SK-N-MC (cell line): ENCODE measurements at places on chromosomes 13 and 19.

DNA sequence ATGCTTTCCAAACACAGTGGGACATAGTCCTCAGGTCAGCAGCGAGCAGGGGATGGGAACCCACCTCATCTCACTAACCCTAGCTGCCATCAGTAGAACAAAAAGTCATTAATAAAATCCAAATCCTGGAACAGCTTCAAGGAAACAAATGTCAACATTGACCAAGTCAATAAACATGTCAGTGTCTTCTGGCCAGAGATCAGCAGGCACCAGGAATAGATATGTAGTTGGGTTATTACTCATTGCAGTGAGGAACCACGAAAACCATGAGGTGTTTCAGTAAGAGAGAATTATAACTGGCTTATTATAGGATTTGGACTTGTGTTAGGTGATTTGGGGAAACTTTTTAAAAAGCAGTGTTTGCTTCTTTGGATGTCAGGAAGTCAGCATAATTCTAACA, 17.1 kb upstream of the CD33 start:
- no peak for DNase-seq

- DNase-seq: no peak
Measured at GRCh38 chr19:16247353-16248182, 49.9 kb downstream of the AP1M1 start.

DNA sequence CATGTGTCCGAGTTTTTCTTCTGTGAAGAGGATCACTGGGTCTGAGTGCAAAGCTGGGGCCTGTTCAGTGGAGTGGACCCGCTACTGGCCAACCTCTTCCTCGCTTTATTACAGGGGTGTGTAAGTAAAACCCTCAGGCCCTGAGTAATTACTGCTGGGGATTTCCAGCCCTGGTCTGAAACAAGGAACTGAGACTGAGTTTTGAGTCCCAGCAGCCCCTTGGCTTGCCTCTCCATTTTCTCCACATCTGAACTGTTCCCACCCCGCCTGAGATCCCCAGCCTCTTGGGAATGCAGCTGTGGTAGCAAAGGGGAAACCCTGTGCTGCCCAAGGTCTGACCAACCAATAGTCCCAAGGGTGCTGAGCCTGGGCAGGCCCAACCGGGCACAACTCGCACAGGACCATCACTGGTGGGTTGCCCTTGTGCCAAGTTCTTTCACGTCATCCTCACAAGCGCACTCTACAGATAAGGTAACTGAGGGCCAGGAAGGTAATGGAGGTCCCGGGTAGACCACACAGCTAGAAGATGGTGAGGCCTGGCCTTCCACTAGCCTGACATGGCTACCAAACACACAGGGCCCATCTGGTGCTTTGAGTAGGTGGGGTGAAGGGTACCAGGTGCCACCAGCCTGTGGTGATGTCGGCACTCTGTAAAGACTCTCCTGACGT, 13.7 kb upstream of the SLC35E1 start:
- no peak for DNase-seq

- no peak for DNase-seq
Measured at GRCh38 chr13:91375116-91375729, 23.2 kb upstream of the GPC5 start.

- DNase-seq: no peak
Measured at GRCh38 chr13:111610081-111610480, 289.6 kb downstream of the TEX29 start.

GRCh38 chr13:100721885-100722512, 47.4 kb upstream of the TMTC4 start:
- DNase-seq: peak; percentile 37

- no peak for DNase-seq
Measured at GRCh38 chr13:105709181-105709580, 826.3 kb downstream of the EFNB2 start.

DNA sequence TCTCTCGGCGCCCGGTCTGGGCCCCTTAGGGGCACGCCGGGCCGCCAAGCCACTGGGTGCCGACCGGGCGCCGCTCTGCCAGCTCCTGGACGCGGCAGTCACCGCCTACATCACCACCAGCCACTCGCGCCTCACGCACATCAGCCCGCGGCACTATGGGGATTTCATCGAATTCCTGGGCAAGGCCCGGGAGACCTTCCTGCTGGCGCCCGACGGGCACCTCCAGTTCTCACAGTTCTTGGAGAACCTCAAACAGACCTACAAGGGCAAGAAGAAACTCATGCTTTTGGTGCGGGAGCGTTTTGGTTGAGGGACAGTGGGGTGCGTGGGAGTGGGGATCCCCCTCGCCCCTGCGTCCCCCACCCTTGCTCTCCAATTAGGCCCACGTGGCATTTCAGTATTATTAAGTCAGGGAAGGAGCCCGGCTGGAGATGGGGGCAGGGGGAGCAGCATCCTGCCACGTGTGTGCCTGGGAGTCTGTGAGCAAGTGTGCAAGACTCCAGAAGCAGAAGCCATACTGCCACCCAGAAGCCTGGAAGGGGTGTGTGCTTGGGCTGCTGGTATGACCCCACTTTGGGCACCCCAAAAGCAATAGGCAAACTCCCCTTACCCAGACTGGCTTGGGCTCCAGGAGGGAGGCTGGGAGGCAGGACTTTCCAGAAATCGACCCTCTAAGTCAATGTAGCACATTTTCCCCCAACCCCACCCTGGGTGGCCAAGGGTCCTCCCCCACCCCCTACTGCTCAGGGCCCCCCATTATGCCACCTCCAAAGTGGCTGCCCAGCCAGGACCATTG, 35.7 kb downstream of the ZSWIM4 start:
- no peak for DNase-seq

DNA sequence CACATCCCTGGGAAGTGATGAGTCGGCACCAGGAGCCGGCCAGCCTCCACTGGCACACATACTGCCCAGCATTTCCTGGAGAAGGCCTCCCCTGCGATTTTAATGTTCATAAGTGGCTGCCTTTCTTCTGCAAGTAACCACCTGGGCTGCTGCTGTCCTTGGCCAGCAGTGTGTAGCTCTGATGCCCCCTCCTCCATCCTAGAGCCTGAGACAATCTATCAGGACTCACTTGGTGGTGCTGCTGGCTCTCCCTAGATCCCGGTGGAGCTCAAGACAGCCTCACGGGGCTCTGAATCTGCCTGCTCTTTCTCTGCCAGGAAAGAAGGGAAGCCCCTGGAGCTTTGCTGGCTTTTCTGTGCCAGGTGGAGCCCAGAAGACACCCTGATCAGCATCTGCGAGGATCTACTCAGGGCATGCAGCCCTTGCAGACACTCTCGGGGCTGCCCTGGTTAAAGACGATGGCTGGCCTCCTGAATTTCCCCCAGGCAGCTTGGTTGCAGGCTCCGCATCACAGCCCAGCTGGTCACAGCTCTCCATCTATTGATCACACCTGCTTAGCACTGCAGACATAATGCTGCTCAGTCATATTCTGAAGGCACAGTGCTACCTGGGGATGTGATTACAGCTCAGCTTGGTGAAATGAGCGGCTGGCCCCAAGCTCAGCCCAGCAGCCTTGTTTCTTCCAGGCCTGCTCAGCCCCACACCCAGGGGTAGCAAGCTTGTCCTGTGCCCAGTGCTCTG, 122.3 kb downstream of the ZDHHC20 start:
- DNase-seq: no peak

- DNase-seq: no peak
Measured at GRCh38 chr13:95050800-95051615, 250.2 kb downstream of the ABCC4 start.

DNA sequence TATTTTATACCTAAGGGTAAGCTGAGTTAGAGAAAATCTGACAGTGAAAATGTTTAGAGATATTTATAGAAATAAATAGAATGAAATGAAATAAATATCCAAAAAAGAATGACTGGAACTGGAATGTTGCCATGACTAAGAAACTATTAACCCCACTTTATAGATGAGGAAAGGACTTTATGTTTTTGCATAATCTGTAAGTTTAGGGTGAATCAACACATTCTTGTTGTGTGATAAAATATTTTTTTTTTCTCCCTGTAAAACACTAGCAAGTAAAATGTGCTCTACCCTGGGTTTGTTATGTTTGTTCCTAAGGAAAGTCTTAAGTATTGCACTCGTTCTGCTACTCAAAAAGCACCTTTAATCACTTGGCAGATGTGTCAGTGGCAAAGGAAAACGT, 83.8 kb upstream of the KL start:
- DNase-seq: no peak

- no peak for DNase-seq
Measured at GRCh38 chr13:45003417-45003816, 14.1 kb downstream of the GPALPP1 start.

GRCh38 chr19:47490847-47491246, 6.8 kb upstream of the KPTN start:
- no peak for DNase-seq

GRCh38 chr19:55452749-55453346, 8.6 kb downstream of the ISOC2 start:
- DNase-seq: peak; percentile 91

GRCh38 chr13:21744149-21744548, 73.3 kb downstream of the FGF9 start:
- DNase-seq: no peak

GRCh38 chr13:67343777-67344176, 113.6 kb upstream of the PCDH9 start:
- no peak for DNase-seq

GRCh38 chr13:21980049-21980448, 309.2 kb downstream of the FGF9 start:
- DNase-seq: no peak

DNA sequence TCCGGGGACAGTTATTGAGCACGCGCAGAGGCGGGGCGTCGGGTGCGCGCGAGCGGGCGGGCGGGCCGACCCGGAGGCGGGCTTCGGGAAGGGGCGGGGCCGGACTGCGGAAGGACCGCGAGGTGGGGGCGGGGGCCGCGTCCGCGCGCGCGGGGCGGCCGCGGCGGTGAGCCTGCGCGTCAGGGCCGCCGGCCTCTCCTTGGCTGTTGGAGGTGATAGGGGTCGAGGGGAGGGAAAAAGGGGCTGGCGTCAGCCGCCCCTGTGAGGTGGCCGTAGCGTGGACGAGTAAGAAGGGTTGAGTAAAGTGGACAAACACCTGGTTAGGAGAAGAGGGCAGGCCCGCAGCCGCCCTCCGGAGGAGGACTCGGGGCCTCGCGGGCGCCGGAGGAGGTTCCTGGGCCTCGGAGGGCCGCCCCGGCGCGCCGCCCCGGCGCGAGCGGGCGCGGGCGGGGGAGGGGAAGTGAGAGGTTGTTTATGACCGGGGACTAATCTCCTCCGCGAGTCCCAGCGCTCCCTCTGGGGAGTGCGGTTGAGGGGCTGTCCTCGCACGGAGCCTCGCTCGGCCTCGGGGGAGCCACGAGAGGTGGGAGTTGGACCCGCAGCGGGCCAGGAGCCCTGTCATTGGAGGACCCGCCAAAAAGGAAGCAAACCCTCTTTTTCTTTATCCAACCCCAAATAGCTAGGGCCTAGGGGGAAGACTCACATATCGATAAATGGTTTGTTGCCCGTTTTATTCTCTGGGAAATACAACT, 547 bp upstream of the INTS6 start:
- DNase-seq: no peak

- DNase-seq: no peak
Measured at GRCh38 chr19:42356686-42357085, 31.3 kb downstream of the MEGF8 start.

DNA sequence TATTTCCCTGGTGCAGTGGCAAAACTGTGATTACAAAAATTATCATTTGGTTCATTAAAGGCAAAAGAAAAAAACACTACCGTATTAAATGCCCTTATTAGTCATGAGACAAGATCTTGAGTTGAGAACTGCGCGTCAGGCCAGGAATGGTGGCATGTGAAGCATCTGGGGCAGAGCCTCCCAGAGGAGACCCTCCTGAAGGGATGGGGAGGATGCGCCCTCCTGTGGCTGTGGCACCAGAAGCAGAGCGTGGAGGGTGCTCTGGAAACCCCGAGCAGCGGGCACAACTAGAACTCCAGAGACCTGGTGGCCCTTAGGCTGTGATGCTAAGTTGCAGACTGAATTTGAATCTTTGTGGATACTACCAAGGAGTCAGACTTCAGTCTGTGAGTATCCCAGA, 11.5 kb downstream of the CUL4A start:
- no peak for DNase-seq

- DNase-seq: no peak
Measured at GRCh38 chr19:40413291-40413845, at the start of gene PRX. Gene PRX (minus strand): TSS chr19:40413378. CDS start chr19:40407932, 5,446 bp downstream.

- DNase-seq: no peak
Measured at GRCh38 chr13:44396701-44397580, 23.3 kb downstream of the SERP2 start.

- DNase-seq: no peak
Measured at GRCh38 chr19:4320419-4320818, 16.0 kb downstream of the FSD1 start.

GRCh38 chr13:110758195-110758805, 44.8 kb downstream of the ING1 start:
- DNase-seq: no peak

GRCh38 chr13:47726394-47726793, 274.7 kb downstream of the SUCLA2 start:
- no peak for DNase-seq

GRCh38 chr13:77868717-77869116, 49.9 kb downstream of the EDNRB start:
- DNase-seq: no peak

GRCh38 chr19:40567750-40568494, 8.8 kb upstream of the SHKBP1 start:
- no peak for DNase-seq

DNA sequence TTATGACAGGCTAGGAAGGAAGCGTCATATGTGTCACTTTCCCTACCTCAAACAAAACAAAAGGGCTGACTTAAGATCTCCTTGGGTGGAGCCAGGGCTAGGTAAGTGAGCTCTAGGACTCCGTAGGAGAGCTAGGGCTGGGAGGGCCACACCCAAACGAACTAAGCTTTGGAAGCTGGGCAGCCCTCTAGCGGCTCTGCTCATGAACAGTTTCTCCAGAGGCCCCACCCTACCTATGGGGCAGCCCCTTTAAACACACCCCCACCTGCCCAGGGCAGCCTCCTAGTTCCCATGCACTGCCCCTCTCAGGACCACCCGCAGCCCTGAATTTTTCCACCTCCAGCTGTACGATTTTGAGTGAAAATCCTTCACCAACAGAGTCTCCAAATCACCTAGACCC, 3.5 kb downstream of the PEG3 start:
- DNase-seq: no peak

DNA sequence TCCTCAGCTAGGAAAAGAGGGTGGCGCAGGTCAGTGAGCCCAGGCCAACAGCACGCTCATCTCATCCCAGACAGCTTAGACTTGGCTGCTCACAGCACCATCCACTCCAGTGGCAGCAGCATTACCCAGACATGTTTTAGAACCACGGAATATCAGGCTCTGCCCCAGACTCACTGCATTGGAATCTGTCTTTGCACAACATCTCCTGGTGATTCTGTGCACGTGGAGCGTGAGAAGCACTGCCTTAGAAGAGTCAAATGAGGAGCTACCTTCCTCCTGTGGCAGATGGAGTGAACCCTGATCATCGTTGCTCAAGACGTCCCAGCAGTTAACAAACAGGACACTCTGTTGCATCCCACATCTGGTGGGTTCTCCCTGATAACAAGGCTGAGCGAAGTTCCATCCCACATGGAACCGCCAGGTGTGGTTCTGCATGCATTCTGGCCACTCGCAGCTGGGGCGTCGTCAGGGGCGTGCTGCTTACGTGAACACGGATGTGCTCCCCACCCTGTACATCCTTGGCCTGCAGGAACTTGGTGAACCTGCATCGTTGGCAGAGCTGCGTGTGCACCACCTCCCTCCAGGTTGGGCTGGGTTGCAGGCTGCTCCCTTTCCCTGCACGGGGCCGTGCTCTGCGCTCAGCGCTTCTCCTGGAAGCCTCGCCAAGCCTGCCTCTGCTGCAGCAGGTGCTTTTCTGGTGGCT, 25.2 kb upstream of the ATP11A start:
- no peak for DNase-seq

- DNase-seq: no peak
Measured at GRCh38 chr19:11168568-11168967, 13.0 kb upstream of the SPC24 start.
